ENCODE measurements at places on chromosomes 5 and 9. TPM values are rescaled to one million over a fixed set of nuclear protein-coding genes. Genes with fewer than 3 reads are reported as not detected.
A peak's percentile ranks its signal among the peaks of the same experiment; 100 is the strongest.

DNA sequence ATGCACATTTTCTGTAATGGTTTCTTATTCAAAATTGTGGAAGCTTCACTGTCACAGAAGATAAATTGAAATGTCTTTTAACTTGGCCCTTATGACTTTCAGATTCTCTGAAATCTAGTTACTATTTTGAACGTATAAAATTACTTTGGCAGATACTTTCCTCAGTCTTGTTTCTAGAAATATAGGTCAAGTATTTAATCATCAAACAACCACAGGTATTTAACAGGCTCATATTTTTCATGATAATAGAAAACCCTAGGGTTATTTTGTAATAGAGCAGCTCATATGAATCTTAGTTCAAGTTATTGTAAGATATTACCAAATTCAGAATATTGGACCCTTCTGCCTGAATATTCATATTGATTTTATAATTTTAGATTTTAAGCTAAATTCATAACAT, 236.0 kb upstream of the CDH18 start:
- no peak overlapping the region for H3K27ac ChIP-seq
- H3K4me3 ChIP-seq: no peak overlapping the region
- no peaks in the 10 kb centered on the region for H3K4me1 ChIP-seq
- no peaks in the 10 kb centered on the region for H3K27me3 ChIP-seq
- no peaks in the 10 kb centered on the region for H3K36me3 ChIP-seq

GRCh38 chr5:160133918-160134304, 14.7 kb upstream of the PWWP2A start:
- no peaks in the 10 kb centered on the region for H3K4me1 ChIP-seq
- no peak for DNase-seq
- no peaks in the 10 kb centered on the region for H3K36me3 ChIP-seq
- no peaks in the 10 kb centered on the region for H3K27me3 ChIP-seq
- H3K27ac ChIP-seq: no peak overlapping the region
- H3K4me3 ChIP-seq: no peak overlapping the region

CDH12 gene
- not detected for total RNA-seq

- peak; percentile 96 for DNase-seq
- no peaks in the 10 kb centered on the region for H3K27me3 ChIP-seq
- H3K4me1 ChIP-seq: peaks cover 3% of the 10 kb centered on the region
Measured at GRCh38 chr9:32384364-32385151, at the start of gene ACO1. TSS of gene ACO1 (plus strand) at chr9:32384643. CDS start at chr9:32405507, 20,864 bp downstream.

- H3K36me3 ChIP-seq: no peaks in the 10 kb centered on the region
- H3K4me1 ChIP-seq: peaks cover 13% of the 10 kb centered on the region
- no peaks in the 10 kb centered on the region for H3K27me3 ChIP-seq
- no peak overlapping the region for H3K27ac ChIP-seq
Measured at GRCh38 chr5:111681414-111682120, 75.4 kb downstream of the NREP start.

CFAP157 gene
- not detected for total RNA-seq

SLC6A19 gene
- total RNA-seq: 0.37 TPM
